ENCODE measurements at places on chromosomes 11 and 22.

DNA sequence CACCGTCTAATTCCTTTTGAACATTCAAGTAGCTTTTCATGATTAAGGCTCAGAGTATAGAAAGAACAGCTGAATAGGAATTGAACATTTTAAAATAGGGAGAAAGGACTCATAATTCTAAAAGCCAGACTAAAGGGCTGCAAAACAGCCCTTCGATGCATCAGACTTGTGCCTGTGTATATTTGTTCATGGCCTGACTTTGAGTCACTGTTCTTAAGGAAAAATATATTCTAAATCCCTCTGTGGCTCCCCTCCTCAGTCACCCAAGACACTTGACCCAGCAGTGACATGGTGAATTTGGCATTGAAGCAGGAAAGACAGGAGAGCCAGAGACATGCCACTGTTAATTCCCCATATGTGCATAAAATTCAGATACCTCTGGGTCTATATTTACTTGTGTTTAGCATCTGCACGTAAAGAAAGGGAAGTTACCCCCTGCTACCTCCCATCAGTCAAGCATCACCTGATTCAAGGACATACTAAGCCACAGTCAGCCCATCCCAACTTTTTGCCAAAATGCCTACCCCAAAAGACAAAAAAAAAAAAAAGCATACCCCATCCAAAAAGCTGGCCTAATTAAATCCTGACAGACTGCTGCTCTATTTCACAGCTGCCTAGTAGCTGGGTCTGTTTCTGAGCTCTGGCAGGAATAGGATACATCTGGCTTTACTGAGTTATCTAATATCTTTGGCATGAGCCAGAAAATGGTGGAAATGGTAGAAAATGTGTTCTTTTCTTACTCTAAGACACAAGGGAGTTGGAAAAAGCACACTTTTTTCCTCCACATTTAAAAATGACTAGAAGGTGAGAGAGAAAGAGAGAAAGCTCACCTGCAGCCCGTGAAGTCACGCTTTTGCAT is 93.5 kb downstream of the COMMD9 start:
- no peak for DNase-seq

- no peak for DNase-seq
These were observed 412.3 kb upstream of the KIRREL3 start for GRCh38 chr11:127412722-127413380.

DNA sequence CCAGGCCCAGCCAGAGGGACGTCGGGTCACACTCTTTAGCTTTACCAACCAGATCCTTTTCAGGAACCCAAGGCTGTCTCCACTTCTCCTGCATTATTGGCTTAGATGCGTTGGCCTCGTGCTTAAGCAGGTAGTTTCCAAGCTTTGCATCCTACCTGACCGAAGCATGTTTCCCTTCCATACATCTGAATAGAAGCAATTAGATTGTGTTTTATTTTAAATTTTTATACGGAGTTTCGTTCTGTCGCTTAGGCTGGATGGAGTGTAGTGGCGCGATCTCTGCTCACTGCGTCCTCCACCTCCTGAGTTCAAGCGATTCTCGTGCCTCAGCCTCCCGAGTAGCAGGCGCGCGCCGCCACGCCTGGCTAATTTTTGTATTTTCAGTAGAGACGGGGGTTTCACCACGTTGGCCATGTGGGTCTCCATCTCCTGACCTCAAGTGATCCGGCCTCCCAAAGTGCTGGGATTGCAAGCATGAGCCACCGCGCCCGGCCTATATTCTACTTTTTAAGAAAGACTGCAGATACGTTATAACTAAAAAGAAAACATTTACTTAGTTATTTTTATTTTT is 677 bp downstream of the DYNC2H1 start:
- DNase-seq: no peak

DNA sequence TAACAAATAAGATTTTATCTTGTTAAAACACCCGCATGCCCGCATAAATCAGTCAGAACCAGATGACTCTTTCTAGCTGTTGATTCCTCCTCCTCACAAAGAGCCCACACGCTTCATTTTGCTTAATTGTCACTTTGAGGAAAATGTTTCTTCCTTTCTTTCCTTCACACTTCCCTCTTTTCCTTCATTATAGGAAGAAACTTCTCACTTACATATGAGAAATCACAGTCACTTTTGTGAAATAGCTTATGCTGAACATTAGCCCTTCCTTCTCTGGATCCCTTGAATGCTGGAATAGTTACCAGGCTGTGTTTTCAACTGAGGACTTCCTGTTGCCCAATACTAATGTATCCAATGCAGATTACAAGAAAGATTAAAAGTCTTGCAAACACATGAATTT is 5.8 kb downstream of the MS4A6E start:
- DNase-seq: no peak

- no peak for DNase-seq
These were observed 557.3 kb downstream of the FAM181B start for GRCh38 chr11:82176365-82176764.

- no peak for DNase-seq
These were observed 42.1 kb upstream of the ATXN10 start for GRCh38 chr22:45629469-45630089.

GRCh38 chr11:131157678-131158077 is 212.7 kb upstream of the NTM start:
- DNase-seq: no peak

DNA sequence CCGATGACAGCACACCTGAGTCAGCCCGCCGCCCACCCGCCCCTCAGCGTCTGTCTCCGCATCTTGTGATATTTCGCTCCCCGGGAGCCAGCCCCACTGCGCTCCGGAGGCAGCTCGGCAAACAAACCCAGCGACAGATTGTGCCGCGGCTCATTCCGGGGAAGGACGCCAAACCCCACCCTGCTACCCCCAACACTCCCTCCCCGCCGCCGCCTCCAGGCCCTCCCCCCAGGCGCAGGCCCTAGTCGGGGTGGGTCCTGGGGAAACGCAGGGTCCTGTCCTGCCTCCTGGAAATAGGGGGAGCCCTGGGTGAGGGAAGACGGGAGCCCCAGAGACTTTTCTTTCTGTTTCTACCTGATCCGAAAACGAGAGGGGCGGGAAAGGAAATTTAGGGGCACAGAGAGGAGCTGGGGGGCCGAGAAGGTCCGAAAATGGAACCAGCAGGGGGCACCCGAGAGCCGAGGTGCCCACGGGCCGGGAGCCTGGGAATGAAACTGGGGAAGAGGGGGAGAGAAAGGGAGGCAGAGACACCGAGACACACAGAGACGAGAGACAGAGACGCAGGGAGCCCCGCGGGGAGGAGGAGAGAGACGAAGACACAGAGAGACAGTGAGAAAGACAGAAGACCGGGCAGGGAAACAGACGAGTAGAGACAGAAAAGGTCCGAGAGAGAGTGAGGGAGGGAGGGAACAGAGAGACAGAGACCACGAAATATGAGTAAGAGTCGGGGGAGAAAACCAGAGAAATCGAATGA is 1.7 kb upstream of the RTN4RL2 start:
- DNase-seq: no peak

DNA sequence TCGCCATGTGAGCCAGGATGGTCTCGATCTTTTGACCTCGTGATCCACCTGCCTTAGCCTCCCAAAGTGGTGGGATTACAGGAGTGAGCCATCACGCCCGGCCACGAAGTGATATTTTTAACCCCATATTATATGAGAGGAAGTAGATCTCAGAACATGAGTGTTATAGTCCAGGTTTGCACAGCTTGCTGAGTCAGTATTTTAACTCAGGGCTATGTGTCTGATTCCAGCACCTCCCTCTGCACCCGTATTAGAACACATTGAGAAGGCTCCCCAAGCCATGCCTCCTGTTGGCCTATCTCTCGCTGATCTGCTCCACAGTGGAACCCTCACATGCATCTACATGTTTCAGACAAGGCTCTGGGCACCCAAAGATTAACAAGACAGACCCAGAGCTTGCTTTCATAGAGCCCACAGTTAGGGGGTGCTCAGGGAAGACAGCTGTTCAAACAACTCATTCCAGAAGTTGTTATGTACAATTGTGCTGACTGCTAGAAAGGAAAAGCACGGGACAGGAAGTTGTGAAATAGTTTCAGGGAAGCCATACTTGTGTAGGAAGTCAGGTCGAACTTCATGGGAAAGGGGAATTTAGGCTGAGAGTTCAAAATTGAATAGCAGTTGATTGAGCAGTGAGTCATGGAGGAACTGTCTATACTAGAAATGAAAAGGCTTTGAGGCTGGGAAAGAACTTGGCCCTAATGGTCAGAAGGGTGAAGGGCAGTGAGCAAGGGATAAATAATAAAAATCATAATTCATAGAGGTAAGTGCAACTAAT is 49.3 kb upstream of the CLPB start:
- no peak for DNase-seq

- DNase-seq: no peak
These were observed 109.9 kb upstream of the AKIP1 start for GRCh38 chr11:8801121-8801520.

GRCh38 chr11:8059030-8059429 is 22.0 kb upstream of the TUB start:
- no peak for DNase-seq

DNA sequence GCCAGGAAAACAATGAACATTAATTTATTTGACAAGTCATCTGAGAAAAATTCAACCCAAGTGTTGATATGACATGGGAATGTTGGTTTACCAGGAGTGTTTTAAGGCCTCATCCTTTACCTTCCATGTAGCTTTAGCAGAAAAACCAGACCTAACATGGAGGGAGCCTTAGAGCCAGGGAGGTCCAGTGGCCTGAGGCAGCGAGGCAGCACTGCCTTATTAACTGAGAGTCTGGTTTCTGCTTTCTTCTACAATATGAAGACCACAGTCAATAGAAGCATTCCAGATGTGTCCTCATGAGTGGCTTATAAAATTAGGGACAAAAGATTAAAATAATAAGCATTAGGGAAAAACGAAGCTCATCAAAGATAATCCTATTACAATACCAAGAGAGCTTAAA is 61.5 kb downstream of the DKK3 start:
- no peak for DNase-seq

- no peak for DNase-seq
These were observed 11.6 kb upstream of the TSKU start for GRCh38 chr11:76771446-76772099.

Data from activated CD4-positive, alpha-beta T cell treated with anti-CD3 and anti-CD28 coated beads, Interleukin-2, amount 50 U/mL, for 24 hours (primary cell).